ENCODE measurements at places on chromosomes 5 and 9. TPM values are rescaled to one million over a fixed set of nuclear protein-coding genes. Genes with fewer than 3 reads are reported as not detected.

Gene SVEP1
- 62.5 TPM for total RNA-seq

Gene PCDHA9
- 0.16 TPM for total RNA-seq

Gene FAM169A
- total RNA-seq = 0.17 TPM

Gene LCN9
- not detected for total RNA-seq

Gene ROPN1L
- 0.32 TPM for total RNA-seq

Gene LPAR1
- total RNA-seq = 450 TPM

Gene SPRY4
- total RNA-seq = 3.0 TPM

Gene GTF2H2
- total RNA-seq = 13.8 TPM

Gene GPR151
- not detected for total RNA-seq

Gene LCN1
- not detected for total RNA-seq

Gene TNFSF15
- 0.09 TPM for total RNA-seq

Gene MVB12B
- 1.4 TPM for total RNA-seq

Gene PCDHGB5
- total RNA-seq = 33.0 TPM

Gene STPG3
- not detected for total RNA-seq
